ENCODE measurements at places on chromosomes 3 and 15.

DNA sequence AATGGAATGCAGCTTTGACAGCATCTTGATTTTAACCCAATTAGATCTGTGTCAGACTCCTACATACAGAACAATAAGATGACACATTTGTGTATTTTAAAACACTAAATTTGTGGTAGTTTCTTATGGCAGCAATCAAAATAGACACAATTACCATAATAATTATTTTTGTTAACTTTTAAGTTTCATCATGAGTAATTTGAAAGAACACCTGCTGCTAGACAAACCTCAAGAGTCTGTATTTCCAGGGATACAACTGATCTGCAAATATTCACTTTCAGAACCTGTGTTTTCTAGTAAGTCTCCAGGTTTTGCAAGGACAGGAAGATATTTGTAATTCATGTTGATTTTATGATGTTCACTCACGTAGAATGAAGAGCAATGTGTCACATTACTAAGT, 736.8 kb downstream of the DIPK2A start:
- no peak for DNase-seq

GRCh38 chr3:134777341-134777740, 17.7 kb upstream of the EPHB1 start:
- DNase-seq = no peak

DNA sequence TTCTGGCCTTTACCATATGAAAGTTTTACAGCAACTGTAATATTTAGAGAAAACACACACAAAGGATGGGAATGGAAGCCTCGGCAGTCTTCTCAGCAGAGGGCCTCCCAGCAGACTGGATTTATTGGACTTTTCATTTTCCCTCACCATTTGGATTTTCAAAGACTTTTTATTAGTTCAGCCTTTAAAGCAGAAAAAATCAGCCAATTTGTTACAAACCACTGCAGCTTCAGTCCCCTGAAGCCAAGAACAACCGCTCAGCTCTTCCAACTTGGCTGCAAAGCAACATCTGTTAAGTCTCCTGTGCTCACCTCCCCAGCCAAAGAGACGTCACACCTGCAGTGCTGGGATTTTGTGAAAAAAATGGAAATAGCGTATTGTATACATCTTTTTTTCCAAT, 120.8 kb downstream of the GMPS start:
- DNase-seq = no peak

GRCh38 chr3:107850681-107851080, 240.2 kb downstream of the CD47 start:
- DNase-seq = no peak

DNA sequence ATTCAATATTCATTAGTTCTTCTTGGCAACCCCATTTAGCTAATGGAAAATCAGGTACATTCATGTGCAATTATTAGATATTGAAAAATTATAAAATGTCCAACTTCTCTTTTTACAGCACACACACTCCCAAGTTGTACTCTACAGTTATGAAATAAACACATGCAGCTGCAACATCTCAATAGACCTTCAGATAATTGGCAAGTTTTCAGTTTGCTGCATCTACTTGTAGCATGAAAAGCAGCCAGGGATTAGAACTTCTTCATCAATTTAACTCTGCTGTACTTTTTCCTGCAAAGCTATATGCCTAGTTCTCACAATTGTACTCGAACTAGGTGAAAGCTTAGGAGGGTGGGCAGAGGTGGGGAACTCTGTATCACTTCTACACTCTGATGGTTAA, 46.6 kb upstream of the FHIT start:
- DNase-seq = no peak

GRCh38 chr15:79248183-79248582, 34.3 kb upstream of the ANKRD34C start:
- no peak for DNase-seq

DNA sequence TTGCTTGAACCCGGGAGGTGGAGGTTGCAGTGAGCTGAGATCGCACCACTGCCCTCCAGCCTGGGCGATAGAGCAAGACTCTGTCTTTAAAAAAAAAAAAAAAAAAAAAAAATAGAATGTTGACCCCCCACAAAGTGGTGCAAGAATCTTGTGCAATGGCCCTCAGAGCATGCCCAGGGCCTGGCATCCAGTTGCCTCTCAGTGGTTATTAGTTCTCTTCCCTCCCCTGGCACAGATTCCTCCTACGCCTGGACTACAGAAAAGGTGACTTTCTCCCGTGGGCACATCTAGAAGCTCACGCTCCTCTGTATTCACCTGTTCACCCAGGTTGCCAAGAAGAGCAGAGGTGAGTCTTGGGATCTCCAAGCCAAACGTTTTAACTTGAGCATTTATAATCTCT, 36.7 kb downstream of the ACSBG1 start:
- DNase-seq = no peak

GRCh38 chr3:52086976-52087663, 30.7 kb upstream of the DUSP7 start:
- no peak for DNase-seq

DNA sequence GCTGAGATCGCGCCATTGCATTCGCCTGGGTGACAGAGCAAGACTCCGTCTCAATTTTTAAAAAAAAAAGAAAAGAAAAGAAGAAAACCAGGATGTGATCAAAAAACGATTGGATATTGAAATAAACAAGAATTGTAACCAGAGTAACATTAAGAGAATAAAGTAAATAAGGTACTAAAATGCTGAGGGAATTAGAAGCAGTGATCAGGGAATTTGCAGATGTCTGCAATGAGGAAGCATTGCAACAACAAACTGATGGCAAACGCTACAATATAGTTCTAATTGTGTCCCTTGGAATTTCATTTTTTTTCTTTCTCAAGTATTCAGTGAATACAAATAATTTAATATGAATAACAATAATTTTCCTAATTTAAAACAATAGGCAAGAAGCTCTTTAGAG, 1077.5 kb downstream of the TBL1XR1 start:
- DNase-seq = no peak

- DNase-seq = no peak
Observed at GRCh38 chr3:16309558-16309957, 44.5 kb downstream of the OXNAD1 start.

DNA sequence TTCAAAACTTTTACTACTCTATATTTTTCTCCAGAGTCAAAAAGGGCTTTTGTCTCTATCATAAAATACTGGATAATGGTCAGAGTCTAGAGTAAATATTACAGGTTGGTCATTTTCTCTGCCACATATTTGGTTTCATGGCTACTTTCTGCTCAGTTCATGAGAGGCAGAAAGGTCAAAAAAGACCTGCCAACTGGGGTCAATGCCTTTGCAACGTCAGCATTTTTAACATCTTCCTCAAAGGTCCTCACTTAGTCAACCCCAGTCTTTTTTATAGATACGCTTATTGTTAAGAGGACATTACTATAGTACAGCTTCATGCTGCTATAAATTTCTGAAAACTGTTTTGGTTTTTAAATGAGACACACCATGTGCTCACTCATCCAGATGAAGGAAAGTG, 312.1 kb upstream of the ARHGEF26 start:
- DNase-seq = no peak

DNA sequence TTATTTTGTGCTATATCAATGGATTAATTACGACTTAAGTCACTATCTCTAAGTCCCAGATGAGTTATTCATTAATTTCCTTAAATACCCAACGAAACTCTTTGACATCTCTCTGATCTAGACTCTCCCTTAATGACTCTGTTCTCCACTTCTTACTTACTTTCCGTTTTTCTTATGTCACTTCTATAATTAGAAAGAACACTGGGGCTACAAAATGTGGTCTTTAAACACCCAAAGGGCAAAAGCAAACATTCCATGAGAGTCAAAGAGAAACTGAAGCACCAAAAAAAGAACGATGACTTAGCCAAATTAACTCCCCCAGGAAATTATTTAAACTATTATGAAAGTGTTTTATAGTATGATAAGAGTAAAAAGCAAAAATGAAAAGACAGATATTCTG, 166.4 kb upstream of the UBE2E2 start:
- DNase-seq = no peak

GRCh38 chr3:148333091-148333490, 364.6 kb upstream of the AGTR1 start:
- DNase-seq = no peak

GRCh38 chr3:120071259-120071658, 23.0 kb downstream of the GSK3B start:
- DNase-seq = no peak

- DNase-seq = no peak
Observed at GRCh38 chr3:191348098-191348497, 17.8 kb upstream of the UTS2B start.

- DNase-seq = no peak
Observed at GRCh38 chr3:45603226-45603625, 8.7 kb downstream of the LIMD1 start.

DNA sequence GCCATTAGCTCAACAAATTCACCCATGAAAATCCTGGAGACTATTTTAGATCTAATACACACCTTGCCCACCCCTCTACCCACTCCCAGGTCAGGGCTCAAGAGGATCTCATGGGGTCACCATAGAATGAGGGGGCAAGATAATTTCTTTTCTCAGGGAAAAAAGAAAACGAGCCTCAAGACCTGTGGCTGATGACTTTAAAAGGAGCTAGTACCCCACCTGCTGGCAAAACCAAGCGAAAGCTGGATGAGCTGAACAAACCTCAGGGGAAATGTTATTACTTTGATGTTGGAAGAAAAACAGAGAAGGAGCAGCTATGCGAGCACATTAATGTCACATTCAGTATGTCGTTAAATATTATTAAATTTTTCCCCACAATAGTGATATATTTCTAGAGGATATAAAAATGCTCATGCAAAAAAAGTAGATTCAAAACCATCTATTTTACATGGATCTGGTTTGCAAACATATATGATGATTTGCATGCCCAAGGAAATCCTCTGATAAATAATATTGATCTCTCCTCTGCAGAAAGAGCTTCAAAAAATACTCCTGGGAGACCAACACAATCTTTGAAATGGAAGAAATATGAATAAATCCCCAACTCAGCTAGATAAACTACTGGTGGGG, 37.7 kb downstream of the PLD1 start:
- peak; percentile 49 for DNase-seq

- no peak for DNase-seq
Observed at GRCh38 chr3:120162400-120162799, 68.2 kb upstream of the GSK3B start.

GRCh38 chr15:100526027-100526481, 2.7 kb downstream of the CERS3 start:
- DNase-seq = peak; percentile 52

- DNase-seq = no peak
Observed at GRCh38 chr15:67446449-67446848, 74.5 kb upstream of the C15orf61 start.

GRCh38 chr3:160458151-160458550, 8.6 kb upstream of the TRIM59 start:
- DNase-seq = no peak

GRCh38 chr3:85837402-85837801, 878.6 kb downstream of the CADM2 start:
- no peak for DNase-seq

DNA sequence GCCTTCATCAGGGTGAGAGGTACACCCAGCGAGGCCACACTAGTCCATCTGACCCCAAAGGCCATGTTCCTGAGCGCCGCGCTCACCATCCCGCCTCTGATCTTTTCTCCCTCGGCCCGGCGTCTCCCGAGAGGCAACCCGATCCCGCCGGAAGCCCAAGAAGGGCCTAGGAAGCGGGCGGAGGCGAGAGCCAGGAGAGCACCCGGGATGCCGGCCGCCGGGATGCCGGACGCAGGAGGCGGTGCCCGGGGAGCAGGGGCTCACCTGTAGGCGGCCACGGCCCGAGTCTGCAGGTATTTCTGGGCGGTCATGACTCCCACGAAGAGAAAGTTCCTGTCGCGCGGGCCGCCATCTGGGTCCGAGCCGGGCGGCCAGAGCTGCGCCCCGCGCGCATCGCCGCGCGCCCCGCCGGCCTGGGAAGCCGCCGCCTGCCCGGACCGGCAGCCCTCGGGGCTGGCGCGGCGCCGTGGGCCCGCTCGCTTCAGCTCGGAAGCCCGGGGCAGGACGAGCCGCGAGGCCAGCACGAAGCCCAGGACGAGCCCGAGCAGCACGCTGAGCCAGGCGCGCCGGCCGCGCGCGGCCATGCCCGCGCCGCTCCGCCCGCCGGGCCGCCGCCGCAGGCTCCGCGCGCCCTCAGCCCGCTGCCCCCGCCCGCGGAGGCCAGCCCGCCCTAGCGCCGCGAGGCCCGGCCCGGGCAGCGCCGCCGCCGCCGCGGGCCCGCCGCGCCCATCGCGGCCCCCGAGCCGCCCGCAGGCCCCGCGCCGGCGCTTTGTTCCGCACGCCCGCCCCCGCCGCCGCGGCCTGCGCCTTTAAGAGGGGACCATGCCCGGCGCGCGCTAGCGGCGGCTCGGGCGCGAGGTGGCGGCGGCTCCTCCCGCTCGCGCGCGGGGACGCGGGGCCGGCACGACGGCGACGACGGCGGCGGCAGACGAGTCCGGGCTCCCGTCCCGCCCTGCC, 697 bp downstream of the CHSY1 start:
- DNase-seq = peak; percentile 28

GRCh38 chr3:45062697-45063070, 36.6 kb downstream of the CLEC3B start:
- DNase-seq = no peak

DNA sequence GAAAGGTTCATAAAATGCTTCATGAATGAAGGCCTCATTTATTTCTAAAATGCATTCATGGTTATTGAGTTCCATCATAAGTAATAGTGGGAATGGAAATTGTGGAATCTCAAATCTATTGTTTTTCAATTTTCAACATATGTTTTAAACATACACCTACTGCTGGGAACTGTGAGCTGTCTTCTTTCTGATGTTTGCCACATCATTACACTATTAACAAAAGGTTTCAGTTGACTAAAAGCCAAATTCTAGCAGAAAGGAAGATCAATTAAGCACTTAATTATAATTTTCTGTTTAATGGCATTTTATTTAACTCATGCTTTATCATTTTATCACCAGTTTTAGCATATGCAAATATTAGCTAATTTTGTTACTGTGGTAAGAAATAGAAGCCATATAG, 13.8 kb upstream of the TBC1D23 start:
- no peak for DNase-seq

DNA sequence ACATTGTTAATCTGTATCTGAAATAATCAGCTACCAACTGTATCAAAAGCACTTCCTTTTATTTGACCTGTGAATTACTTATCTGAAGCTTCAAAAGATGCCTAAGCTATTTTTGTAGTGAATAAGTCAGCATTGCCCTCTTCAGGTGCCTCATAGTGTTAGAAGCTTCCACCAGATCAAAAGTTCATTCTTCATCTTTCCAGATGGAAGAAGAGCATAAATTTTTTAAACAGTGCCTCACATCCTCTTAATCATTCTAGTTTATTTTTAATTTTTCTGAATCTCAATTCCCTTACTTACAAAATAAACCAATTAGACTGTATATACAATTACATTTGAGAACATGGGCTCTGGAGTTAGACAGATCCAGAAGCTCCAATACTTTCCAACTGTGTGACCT, 65.0 kb downstream of the MYO5A start:
- no peak for DNase-seq

GRCh38 chr3:169454823-169455222, 208.7 kb downstream of the MECOM start:
- no peak for DNase-seq

- no peak for DNase-seq
Observed at GRCh38 chr15:90053685-90054466, 48.4 kb downstream of the IDH2 start.
